ENCODE measurements at places on chromosomes 13 and 19.

DNA sequence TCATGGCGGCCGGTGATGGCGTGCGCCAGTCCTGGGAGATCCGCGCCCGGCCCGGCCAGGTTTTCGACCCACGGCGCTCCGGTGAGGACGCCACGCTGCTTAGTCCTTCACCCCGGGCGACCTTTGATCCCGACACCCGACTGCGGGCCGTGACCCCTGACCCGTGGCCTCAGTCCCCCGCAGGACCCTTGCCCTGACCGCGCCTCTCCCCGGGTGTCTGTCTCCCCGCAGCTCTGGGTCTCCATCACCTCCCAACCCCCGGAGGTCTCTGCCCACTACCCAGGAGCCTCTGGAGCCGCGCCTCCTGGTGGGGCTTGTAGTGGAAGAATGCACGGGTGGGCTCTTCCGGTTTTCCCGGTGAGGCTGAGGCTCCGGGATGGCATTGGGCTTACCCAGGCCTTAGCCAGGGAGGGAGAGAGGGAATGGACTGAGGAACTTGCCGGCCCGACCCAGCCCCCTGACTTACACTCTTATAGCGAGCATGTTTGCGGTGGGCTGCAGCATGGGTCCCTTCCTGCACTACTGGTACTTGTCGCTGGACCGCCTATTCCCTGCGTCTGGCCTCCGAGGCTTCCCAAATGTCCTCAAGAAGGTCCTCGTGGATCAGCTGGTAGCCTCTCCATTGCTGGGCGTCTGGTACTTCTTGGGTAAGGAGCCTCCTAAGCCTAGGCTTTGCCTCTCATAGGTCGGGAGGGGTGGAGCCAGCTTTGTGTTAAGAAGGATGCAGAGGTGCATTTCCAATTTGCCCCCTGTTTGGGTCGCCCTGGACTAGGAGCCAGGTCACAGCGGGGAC lies 566 bp downstream of the MPV17L2 start:
- no peak for DNase-seq

DNA sequence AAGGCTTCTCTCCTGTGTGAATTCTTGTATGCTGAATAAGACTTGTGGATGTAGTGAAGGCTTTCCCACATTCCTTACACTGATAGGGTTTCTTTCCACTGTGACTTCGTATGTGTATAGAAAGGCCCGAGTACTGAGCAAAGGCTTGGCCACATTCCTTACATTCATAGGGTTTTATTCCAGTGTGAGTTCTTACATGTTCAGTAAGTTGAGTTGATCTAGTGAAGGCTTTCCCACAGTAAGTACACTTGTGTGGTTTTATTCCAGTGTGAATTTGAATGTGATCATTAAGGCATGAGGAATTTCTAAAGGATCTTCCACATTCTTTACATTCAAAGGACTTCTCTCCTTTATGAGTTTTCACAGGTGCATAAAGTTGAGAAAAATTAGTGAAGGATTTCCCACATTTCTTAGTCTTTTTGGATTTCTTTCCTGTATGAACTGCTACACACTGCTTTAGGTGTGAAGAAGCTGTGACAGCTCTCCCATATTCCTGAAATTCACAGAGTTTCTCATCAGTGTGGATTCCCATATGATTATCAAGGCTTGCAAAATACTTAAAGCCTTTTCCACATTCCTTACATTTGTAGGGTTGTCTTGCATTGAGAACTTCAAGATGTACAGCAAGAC lies 10.4 kb downstream of the ZNF561 start:
- no peak for DNase-seq

- DNase-seq, result no peak
Observed at GRCh38 chr19:5452594-5453565, 2.3 kb upstream of the ZNRF4 start.

DNA sequence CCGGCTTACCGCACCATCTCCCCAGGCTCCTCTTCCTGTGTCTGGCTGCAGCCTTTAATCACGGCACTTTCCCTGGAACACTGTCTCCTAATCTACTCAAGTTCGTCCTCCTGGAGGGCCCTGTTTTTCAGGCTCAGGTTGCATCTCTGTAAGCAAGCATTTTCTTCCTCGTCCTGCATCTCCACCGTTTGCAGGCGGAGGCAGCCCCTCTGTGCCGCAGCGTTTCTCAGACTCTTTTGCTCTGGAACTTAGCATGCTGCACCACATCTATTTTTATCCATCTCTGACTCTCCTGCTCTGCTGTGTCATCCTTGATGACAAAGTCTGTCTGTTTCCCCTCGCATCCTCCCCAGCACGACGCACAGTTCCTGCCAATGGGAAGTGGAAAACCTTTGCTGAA lies 117.5 kb downstream of the ATP8A2 start:
- no peak for DNase-seq

DNA sequence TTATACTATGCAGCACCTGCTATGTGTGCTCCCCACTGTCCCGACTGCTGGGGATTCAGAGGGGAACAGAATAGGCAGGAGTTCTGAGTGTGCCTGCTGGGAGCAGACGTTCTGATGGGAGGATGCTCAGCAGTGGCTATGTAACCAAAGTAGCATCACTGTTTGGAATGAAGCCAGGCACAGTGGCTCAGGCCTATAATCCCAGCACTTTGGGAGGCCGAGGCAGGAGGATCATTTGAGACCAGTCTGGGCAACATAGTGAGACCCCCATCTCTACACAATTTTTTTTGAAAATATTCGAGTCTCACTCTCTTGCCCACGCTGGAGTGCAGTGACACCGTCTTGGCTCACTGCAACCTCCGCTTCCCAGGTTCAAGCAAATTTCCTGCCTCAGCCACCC lies 6.0 kb downstream of the ATG4D start:
- DNase-seq, result no peak

GRCh38 chr19:6318772-6319171 lies 14.6 kb downstream of the ACER1 start:
- DNase-seq, result no peak

DNA sequence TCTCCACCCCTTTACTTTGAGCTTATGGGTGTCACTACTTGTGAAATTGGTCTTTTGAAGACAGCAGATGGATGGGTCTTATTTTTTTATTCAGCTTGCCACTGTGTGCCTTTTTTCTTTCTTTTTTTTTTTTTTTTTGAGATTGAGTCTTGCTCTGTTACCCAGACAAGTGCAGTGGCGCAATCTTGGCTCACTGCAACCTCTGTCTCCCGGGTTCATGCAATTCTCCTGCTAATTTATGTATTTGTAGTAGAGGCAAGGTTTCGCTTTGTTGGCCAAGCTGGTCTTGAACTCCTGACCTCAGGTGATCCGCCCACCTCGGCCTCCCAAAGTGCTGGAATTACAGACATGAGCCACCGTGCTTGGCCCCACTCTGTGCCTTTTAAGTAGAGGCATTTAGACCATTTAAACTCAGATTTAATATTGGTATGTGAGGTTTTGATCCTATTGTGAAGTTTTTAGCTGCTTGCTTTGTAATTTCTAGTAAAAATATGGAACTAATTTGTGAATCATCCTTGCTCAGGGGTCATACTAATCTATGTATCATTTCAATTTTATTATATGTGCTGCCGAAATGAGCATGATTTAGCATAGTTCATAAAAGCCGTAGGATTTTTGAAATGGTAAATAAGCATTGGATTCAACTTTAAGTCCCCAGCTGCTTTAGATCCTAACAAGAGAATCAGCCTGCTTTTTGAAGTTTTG lies 584.5 kb downstream of the SLITRK1 start:
- no peak for DNase-seq

DNA sequence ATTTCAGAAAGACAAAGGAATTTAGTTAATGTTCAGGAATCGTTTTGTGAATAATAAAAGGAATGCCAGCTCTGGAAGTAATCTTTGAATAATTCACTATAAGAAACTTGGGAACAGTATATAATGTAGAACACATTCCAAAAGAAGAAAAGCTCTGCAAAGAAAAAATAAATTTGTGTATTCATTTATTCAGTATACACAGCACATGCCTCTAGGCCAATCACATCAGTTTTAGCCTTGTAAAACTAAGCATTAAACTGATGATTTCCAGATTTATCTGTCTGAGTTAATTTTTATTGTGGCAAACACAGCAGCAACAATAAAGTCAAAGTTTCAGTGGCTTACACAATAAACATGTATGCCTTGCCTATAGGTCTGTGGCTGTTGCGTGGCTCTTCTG lies 5.7 kb upstream of the RXFP2 start:
- DNase-seq, result no peak

DNA sequence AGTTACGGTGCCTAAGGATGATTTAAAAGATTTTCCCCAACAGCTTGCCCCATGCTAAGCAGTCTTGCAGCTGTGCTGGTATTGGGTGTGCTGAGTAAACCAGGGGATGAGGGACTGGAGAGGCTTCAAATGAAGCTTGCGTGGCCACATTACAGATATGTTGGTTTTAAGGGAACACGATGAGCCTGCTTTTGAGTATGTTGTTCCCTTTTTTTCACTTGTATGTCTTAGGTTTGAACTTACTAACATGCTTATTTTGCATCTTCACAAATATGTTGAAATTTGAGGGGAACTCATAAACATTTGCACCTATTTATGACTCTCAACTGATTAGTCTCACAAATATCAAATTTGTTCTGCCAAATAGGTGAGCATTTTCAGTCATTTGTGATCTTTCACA lies 2.0 kb upstream of the IL17D start:
- no peak for DNase-seq

GRCh38 chr13:59086147-59086546 lies 1077.6 kb downstream of the DIAPH3 start:
- DNase-seq, result no peak

DNA sequence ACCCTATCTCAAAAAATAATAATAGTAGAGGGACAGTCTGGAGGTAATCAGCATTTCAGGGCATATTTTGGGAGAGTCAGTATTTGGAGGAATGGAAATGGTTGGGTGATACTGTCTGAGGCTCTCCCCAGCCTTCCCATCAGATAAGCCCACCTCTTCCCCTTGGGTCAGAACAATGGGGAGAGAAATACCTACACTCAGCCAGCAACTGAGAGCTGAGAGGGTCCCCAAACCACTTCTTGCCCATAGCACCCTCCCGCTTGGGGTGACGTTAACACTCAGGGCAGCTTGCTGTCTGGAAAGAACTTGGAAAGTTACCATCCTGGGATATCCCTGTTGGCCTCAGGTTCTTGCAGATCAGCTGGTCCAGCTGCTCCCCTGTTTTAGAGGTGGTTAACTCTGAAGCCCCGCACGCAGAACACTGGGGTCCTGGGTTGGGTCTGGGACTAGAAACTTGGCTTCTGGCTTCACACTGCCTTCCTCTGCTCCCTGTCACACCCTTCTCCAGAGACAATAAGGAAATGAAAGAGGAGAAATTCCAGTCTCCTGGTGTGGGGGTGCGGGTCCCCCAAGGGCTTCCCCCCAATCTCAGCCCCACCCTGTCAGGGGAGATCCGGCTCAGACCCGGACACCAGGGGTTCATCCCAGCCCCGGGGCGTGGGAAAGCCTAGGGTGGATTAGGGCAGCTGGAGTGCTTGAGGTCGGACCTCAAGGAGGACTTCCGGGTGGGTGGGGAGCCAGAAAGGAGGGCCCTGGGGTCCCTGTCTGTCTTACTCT lies 2.5 kb downstream of the FOXA3 start:
- DNase-seq, result no peak

DNA sequence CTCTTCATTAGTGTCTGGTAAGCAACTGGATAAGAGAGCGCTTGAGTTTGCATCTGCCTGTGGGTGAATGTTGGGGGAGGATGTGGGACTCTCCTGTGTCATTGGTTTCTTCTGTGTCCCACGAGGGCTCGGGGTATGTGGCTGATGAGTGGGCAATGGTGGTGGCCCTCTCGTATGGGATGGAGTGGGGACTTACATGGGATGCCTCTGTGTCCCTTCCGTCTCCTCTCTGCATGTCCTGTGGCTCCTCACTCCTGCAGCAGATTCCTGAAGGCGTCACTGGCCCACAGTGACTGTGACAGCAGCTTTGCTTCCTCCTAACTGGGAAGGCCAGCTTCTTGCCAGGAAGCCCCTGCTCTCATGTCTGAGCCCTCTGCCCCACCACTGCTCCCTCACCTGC lies 2.6 kb upstream of the LRP3 start:
- DNase-seq, result no peak

DNA sequence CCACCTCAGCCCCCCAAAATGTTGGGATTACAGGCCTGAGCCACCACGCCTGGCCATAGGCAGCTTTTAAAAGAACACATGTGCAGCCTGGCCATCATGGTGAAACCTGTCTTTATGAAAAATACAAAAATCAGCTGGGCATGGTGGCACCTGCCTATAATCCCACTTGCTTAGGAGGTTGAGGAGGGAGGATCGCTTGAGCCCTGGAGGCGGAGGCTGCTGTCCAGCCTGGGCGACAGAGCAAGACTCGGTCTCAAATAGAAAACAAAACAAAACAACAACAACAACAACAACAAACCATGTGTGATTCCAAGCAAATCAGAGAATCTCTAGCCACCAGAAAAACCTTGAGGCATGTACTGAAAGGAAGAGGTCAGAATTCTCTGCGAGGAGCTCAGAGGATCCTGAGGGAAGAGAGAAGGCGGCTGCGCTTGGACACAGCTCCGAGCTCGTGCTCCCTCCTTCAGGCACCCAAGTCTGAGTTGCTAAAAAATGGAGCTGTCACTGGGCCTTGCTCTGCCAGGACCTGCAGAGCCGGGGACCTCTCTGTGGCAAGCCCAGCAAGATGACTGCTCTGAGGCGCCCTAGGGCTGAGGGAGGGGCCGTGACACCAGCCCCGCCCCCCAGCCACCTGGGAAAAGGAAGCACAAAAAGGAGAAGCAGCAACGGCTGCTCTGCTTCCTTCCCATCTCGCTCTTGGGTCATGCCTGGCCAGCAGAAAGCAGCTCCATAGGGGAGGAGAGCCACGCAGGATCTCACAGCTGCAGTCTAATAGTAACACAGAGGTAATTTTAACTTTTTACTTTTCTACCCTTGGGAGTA lies at the start of gene ARL11:
TSS of gene ARL11 (plus strand) at position 677 of the 822 bp plus-strand sequence. CDS start 1,941 bp downstream, outside the sequence.
- no peak for DNase-seq

DNA sequence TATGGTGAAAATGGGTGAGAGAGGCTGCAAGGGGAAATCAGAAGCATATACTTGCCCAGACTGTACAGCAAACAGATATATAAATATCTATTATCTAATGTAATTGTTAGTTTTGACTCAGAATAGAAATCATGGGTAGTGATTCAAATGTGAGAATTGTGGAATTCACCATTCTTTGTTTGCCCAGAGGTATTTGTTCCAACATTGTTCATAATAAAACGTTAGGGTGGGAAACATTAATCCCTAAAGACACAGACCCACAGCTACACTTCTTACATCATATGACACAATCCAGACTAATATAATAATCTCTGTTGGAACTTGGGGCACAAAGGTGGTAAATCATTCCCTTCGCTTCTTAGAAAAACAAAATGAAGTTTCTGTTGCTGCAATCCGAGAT lies 646.5 kb upstream of the SLITRK6 start:
- no peak for DNase-seq

- DNase-seq, result no peak
Observed at GRCh38 chr13:40581277-40581579, 85.2 kb downstream of the FOXO1 start.

- DNase-seq, result no peak
Observed at GRCh38 chr13:113665597-113666328, 1.3 kb upstream of the GRK1 start.

GRCh38 chr19:46495786-46496099 lies at the start of gene PNMA8B:
PNMA8B (minus strand) TSS chr19:46495867; CDS start chr19:46495465, 402 bp downstream.
- no peak for DNase-seq
